ENCODE measurements at places on chromosomes 16 and 17.
A peak's percentile ranks its signal among the peaks of the same experiment; 100 is the strongest.

DNA sequence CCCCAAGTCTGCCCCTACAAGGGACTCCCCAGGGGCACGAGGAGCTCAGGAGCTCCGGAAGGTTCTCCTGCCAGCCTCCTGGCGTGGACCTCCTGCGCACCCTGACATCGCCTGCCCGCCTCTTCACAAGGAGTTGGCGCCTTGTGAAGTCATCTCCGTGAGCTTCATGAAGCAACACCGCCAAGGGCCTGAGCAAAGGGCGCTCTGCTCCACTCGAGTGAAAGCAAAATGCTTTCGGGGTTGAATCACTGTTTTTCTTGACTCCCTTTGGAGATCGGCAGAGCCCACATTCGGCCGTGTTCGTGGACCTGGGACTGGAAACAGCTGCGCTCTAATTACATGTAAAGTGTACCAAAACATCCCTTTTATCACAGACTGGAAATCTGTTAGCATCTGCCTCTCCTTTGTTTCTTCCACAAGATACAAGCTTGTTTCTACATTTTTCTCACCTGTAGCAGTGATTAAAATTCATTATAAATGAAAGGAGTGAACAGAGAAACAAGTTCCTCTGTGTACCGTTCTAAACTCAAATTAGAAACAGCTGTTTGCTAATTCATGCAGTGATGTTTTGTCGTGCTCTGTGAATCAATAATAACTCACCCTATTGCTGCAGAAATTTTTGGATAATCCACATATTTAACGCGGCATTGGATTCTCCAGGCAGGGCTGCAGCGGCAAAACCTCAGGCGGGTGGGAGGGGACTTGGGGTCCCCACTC lies 203.3 kb downstream of the ZNF423 start:
- no peak for DNase-seq

DNA sequence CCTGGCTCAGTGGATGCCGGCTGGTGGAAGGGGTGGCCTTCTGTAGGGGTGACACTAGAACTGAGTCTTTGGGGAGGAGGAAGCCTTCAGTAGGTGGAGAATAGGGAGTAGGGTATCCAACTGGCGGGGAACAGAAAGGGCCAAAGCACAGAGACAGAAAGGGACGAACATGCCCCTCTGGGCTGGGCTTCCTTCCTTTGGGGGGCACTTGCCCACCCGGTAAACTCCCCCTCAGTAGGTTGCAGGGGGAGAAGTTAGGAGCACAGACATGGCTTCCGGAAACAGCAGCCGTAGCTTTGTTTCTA lies 774 bp downstream of the ENGASE start:
- peak; percentile 41 for DNase-seq

DNA sequence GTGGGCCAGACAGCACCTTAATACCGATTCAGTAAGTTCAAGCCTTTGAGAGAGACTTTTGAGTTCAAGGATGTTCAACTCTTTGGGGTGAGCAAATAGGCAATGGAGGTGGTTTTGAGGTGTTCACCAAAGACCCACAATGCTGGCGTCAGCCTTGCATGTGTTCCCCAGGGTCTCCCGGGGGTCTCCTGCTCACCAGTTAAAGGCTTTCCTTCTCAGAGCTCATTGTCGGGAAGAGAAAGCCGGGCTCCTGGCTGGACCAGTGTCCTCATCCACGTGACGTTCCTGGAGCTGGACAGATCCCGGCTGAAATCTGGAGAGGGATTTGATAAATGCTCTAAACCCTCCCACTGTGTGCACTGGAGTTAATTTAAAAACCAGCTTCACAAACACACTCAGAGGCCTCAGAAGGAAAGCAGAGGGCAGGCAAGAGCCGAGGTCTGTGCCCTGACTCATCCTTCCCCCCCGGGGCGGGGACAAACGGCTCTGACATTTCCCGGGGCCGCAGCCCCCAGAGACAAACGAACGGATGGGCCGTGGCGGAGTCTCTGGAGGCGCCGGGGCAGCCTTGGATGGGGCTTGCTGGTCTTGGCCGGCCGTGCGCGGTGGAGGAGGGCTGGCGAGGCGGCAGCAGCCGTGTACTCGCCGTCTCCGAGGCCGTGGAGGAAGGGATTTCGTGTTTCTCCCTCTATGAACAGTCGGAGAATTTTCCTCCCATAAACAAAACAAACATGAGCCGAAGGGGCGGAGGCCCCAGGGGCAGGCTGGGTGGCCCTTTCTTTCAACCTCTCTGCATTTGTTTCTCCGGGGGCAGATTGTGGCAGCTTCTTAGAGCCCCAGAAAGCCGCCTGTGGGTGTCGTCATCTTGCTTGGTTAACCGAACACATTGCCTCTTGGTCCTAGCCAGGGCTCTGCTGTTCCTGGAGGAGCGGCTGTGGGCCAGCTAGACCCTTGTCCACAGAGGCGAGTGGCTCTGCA lies 94.2 kb downstream of the NTN1 start:
- peak; percentile 70 for DNase-seq

- DNase-seq: no peak
These were observed 22.0 kb downstream of the GOSR2 start for GRCh38 chr17:46944931-46945330.

DNA sequence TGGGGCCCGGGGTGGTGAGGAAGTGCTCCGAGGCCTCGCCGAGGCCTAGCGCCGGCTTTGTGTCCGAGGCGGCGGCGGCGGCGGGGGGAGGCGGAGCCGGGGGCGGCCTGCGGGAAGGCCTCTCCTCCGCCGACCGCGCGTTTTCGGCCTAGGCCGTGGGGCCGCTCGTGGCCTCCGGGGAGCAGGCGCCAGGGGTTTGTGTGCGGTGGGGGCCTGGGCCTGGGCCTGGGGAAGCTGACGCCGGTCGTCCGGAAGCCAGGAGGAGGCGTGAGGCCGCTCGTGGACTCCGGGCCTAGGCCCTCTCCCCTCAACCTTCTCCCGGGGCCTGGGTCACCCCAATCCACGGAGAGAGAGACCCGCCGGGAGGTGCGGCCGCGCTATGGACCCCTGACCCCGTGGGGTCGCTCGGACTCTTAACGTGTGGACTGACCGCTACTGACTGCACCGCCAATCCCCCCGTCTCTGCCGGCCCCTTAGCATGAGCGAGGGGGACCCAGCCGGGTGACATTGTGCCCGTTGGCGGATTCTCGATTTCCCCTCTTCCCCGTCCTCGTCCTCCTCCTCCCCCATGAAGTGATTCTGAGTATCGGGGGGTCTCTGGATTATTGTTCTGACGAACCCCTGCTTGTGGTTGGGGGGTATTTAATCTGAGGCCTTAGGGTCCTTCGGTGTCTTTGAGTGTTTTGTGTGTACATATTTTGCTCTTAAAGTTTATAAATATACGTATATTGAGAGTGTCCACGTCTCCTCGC lies 660 bp downstream of the RBBP6 start:
- peak; percentile 60 for DNase-seq

DNA sequence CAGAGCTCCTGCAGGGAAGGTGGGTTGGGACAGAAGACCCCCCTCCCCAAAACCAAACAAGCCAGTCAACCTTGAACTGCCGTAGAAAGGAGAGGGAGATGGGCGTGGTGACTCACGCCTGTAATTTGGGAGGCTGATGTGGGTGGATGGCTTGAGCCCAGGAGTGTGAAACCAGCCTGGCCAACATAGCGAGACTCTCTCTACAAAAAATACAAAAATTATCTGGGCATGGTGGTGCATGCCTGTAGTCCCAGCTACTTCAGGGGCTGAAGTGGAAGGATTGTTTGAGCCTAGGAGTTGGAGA lies 42.1 kb downstream of the NT5M start:
- DNase-seq: no peak

DNA sequence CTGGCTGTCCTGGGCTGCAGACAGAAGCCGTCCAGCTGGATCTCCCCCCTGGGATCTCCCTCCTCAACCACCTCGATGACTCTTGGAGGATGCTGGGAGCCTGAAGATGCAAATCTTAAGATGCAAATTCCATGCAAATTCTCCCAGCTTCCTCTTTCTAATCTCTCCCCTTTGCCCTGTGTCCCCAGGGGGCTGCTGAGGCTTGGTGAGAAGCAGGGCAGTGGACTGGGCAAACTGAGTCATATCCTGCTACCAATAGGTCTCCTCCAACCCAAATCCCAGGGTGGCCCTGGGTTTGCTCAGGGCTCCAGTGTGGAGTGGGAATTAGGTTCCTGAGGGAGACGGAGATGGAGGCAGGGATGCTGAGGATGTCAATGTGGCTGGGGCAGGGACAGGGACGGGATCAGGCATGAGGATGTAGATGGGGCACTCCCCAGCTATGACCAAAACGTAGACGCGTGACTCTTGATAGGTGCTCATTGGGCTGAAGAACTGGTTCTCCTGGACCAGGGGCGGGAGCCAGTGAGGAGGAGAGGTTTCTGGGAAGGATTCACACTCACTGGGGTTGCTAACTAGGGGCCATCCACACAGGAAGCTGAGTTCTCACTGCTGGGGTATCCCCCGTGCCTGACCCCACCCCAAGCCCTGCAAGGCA lies 3.6 kb upstream of the ALOX12B start:
- no peak for DNase-seq

DNA sequence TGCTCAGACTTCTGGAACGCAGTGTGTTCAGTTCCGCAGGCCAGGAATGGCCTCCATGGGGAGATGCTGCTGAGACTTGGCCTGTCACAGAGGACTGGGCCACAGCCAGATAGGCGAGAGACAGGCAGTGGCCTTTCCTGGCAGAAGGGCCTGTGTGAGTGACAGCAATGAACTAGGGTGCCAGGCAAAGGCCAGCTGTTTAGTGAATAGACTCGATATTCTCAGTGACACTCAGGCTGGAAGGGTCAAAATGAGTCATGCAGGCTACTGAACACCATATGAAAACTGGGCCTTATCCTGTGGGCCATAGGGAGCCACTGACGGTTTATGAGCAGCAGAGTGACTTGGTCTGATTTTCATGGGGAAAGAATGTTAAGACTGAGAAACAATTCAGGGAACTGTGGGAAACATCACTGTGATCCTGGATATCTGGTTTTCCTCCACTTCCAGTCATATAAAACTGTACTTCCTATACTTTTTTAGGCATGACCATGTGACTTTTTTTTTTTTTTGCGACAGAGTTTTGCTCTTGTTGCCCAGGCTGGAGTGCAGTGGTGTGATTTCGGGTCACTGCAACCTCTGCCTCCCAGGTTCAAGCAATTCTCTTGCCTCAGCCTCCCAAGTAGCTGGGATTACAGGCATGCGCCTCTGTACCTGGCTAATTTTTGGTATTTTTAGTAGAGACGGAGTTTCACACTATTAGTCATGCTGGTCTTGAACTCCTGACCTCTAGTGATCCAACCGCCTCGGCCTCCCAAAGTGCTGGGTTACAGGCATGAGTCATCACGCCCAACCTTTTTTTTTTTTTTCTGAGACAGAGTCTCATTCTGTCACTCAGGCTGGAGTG lies 5.2 kb upstream of the NUBP1 start:
- peak; percentile 72 for DNase-seq

- DNase-seq: no peak
These were observed 82.9 kb upstream of the DYNLRB2 start for GRCh38 chr16:80457871-80458270.

DNA sequence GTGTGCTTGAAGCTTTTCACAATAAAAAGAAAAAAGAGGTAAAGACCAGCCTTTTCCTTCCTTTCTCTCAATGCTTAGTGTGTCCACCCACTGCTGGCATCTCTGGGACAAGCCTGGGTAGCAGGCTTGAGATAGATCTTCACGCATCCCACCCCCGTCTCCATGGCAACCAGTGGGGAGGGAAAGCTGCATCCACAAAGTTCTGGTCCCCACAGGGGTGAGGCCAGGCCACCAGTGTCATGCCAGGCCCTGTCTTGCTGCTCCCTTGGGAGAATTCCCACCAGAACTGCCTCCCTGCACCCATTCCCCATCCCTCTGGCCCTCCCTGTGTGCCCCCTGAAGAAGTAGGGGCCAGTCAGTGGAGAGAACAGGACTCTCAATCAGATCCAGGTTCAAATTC lies 259.9 kb downstream of the MRTFB start:
- no peak for DNase-seq
